ENCODE measurements at places on chromosomes 12 and 14.

DNA sequence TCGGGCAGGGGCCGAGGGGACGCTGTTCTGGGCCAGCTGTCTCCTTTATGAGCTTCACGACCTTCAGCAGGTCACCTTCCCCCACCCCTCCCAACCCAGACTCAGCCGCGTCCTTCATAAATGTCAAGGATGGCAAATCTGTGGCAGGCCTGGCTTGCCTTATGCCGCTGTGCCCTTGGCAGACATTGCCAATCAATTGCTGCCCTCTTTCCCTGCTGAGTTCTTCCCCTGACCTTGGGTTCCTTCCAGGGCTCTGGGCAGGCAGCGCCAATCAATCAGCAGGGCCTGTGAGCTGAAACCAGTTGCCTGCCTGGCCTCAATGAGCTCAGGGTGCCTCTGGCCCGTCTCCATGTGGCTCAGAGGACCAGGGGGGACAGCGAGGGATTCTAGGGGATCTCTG is 7.7 kb downstream of the FAM222A start:
- H3K27ac ChIP-seq = no peak overlapping the region
- DNase-seq = no peak
- no peaks in the 10 kb centered on the region for H3K36me3 ChIP-seq
- H3K4me3 ChIP-seq = no peak overlapping the region
- H3K4me1 ChIP-seq = no peaks in the 10 kb centered on the region

DNA sequence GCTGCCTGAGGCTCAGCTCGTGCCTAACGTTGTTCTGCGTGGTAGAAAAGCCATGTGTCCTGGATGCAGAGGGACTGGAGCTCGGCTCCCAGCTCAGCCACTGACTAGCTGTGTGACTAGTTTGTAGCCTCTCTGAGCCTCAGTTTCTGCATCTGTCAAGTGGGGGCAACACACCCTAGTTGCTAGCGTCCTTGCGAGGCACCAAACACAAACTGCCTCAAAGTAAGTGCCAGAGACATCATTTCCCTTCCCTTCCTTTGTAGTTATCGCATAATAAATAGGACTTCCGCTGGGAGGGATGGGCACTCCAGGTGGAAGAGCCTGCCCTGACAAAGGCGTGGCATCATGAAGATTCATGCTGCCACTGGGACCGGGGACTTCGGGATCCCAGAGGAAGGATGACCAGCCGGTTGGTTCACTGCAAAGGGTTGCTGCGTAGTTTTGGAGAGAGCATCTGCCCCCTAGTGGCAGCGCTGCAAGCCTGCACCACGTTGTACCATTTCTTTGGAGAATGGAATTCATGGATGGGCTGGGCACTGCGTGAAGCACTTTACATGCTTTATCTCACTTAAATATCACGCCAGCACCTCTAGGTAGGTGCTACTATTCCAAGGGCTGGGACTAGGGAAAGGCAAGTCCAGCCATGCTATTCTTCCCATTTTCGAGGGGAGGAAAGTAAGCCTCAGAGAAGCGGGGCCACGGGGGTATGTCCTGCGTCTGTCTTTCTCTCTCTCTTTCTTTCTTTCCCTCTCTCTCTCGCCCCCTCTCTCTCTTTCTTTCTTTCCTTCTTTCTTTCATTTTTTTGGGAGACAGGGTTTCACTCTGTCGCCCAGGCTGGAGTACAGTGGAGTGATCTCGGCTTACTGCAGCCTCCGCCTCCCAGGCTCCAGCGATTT is 4.6 kb downstream of the CCDC197 start:
- no peaks in the 10 kb centered on the region for H3K36me3 ChIP-seq
- H3K27ac ChIP-seq = no peak overlapping the region
- no peak overlapping the region for H3K4me3 ChIP-seq
- DNase-seq = peak; percentile 77
- H3K4me1 ChIP-seq = peaks cover 7% of the 10 kb centered on the region

DNA sequence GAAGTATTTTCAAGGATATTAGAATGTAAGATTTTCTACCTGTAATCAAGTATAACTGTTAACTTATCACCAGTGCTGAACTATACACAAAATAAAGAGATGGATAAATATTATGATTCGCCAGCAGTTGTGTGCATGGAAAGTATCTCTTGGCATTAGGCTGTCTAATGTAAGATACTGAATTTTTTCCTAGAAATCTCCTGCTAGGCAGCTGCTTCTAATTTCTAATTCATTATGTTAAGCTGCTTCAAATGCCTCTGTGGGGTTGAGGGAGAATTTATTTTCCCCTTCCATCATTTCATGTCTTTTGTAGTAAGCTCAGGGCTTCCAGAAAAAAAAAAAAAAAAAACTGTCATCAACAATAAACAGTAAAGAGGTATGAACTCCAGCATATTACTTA is 516.0 kb downstream of the DIO2 start:
- H3K4me1 ChIP-seq = no peaks in the 10 kb centered on the region
- H3K36me3 ChIP-seq = no peaks in the 10 kb centered on the region
- no peak for DNase-seq
- H3K27ac ChIP-seq = no peak overlapping the region
- no peaks in the 10 kb centered on the region for H3K27me3 ChIP-seq

GRCh38 chr14:82562881-82563280 is 1029.2 kb upstream of the SEL1L start:
- H3K27me3 ChIP-seq = no peaks in the 10 kb centered on the region
- no peak overlapping the region for H3K4me3 ChIP-seq
- no peaks in the 10 kb centered on the region for H3K36me3 ChIP-seq
- H3K27ac ChIP-seq = no peak overlapping the region
- H3K4me1 ChIP-seq = no peaks in the 10 kb centered on the region

DNA sequence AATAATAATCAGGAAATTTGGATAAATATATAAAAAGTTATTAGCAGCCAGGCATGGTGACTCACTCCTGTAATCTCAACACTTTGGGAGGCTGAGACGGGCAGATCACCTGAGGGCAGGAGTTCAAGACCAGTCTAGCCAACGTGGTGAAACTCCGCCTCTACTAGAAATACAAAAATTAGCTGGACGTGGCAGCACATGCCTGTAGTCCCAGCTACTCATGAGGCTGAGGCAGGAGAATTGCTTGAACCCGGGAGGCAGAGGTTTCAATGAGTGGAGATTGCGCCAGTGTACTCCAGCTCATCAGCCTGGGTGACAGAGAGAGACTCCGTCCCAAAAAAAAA is 64.5 kb downstream of the SYT1 start:
- H3K4me1 ChIP-seq = no peaks in the 10 kb centered on the region
- peaks cover 6% of the 10 kb centered on the region for H3K36me3 ChIP-seq
- no peak overlapping the region for H3K4me3 ChIP-seq
- no peak for DNase-seq

- H3K4me1 ChIP-seq = no peaks in the 10 kb centered on the region
- peaks cover 8% of the 10 kb centered on the region for H3K36me3 ChIP-seq
- H3K4me3 ChIP-seq = no peak overlapping the region
These were observed 447.2 kb downstream of the SNAPC1 start for GRCh38 chr14:62209287-62209899.

DNA sequence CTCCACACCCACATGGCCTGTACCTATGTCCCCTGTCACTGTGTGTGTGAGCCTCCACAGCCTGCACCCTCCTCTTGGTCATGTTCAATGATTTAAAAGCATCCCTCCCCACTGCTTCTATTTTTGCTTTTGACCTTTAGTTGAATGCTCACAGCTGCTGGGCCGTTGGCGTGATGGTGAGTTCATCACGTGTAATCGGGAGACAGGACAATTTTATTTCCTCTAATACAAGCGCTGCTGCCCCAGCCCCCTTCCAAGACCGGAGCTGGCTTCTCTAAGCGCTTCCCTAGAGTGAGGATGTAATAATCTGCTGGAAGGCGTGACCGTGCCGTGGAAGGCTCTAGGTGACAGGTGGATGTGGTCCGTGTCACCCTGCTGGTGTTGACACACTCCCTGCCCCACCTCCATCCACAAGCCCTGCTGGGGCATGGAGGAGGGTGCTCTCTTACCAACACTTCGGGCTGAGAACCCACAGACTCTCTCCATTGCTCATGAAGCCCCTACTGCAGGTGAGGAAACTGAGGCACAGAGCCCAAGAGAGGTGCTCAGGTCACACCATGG is 25.4 kb downstream of the CCDC85C start:
- H3K4me1 ChIP-seq = no peaks in the 10 kb centered on the region
- no peak overlapping the region for H3K4me3 ChIP-seq
- DNase-seq = no peak
- no peaks in the 10 kb centered on the region for H3K36me3 ChIP-seq

GRCh38 chr12:57603815-57604453 is 690 bp upstream of the DTX3 start:
- peaks cover 35% of the 10 kb centered on the region for H3K4me1 ChIP-seq
- H3K4me3 ChIP-seq = peak overlapping the region; percentile 75
- H3K27me3 ChIP-seq = no peaks in the 10 kb centered on the region
- H3K27ac ChIP-seq = peak overlapping the region; percentile 72
- H3K36me3 ChIP-seq = peaks cover 13% of the 10 kb centered on the region
- no peak for DNase-seq

DNA sequence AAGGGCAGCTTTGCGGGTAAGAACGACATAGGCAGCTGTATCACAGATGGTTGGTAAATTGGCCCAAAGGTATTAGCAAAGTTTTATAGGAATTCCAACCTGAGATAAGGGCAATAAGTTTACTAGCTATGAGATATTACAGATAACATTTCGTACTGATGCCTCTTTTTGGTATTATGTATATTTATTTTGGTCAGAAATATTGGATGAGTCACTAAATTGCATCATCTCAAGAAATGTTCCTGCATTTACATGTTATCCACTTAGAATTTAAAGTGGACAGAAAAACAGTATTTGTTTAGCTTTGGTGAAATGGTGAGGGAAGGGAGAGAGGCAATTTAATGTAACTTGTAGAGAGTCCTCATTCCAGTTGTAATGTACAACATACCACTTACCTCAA is 65.1 kb upstream of the PZP start:
- H3K27ac ChIP-seq = no peak overlapping the region
- H3K4me1 ChIP-seq = no peaks in the 10 kb centered on the region
- peaks cover 23% of the 10 kb centered on the region for H3K27me3 ChIP-seq
- no peak for DNase-seq

DNA sequence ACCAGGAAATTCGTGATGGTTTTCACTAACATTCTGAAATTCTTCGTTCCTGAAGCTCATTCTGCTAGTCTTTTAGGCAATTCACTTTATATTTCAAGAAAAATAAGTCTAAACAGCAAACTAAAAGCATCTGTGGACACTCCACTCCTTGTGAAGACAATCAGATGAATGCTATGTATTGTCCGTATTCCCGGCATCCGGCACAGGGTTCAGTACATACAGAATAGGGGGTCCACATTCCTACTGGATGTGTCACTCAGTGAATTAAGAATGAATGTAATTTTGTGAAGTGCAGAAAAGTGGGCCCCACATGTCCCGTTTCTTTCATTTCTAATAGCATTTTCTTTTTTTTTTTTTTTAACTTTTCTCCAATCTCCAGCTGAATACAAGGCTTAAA is 241.3 kb downstream of the GRIN2B start:
- no peak overlapping the region for H3K27ac ChIP-seq
- H3K27me3 ChIP-seq = peaks cover 19% of the 10 kb centered on the region
- no peak overlapping the region for H3K4me3 ChIP-seq
- no peaks in the 10 kb centered on the region for H3K4me1 ChIP-seq
- H3K36me3 ChIP-seq = no peaks in the 10 kb centered on the region
- DNase-seq = no peak

DNA sequence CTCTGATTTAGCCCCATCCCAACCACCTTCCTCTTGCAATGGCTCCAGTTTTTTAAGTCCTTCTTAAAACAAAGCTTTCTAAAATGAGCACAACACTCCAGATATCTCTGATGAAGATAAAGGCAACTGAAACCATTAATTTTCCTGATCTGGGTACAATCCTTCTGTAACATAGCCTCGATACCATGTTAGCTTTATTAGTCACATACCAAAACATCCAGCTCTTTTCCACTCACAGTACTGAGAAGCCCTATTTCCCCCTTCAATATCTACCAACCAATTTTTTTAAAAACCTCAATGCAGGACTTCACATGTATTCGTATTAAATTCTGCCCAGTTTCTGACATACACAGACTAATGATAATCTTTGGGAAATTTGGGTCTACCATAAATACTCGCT is 105.9 kb downstream of the MED13L start:
- no peak for DNase-seq
- peaks cover 8% of the 10 kb centered on the region for H3K36me3 ChIP-seq
- peak overlapping the region; percentile 98 for H3K27ac ChIP-seq

GRCh38 chr12:42473130-42473529 is 116.4 kb downstream of the PRICKLE1 start:
- H3K36me3 ChIP-seq = no peaks in the 10 kb centered on the region
- no peak overlapping the region for H3K4me3 ChIP-seq
- DNase-seq = no peak
- peaks cover 24% of the 10 kb centered on the region for H3K27me3 ChIP-seq
- H3K4me1 ChIP-seq = peaks cover 15% of the 10 kb centered on the region
- H3K27ac ChIP-seq = no peak overlapping the region

- DNase-seq = no peak
- no peak overlapping the region for H3K27ac ChIP-seq
- H3K4me1 ChIP-seq = peaks cover 2% of the 10 kb centered on the region
- peaks cover 7% of the 10 kb centered on the region for H3K27me3 ChIP-seq
These were observed 145.3 kb downstream of the GRIN2B start for GRCh38 chr12:13836099-13836498.

GRCh38 chr12:111953455-111953854 is 59.5 kb downstream of the TMEM116 start:
- no peak overlapping the region for H3K4me3 ChIP-seq
- no peak overlapping the region for H3K27ac ChIP-seq
- peaks cover 5% of the 10 kb centered on the region for H3K36me3 ChIP-seq
- DNase-seq = no peak
- H3K4me1 ChIP-seq = peaks cover 13% of the 10 kb centered on the region

DNA sequence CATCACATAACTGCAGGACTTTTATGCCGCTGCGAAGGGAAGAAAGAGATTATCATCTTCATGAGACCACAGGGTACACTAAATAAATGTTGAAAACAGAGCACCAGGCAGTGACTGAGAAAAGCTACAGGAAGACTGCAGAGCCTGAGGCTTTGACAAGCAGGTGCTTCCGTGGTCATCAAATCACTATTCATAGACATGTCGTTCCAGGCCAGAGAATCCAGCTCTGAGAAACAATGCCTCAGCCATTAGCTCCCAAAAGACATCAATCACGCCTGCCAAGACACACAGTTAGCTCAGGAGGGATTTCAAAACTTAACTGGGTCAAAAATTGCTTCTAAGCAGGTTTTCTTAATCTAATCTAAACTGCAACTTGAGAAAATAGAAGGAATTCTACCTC is 47.2 kb upstream of the GARIN6 start:
- no peaks in the 10 kb centered on the region for H3K27me3 ChIP-seq
- no peak for DNase-seq
- no peaks in the 10 kb centered on the region for H3K4me1 ChIP-seq

- DNase-seq = no peak
- H3K4me3 ChIP-seq = peak overlapping the region; percentile 32
- H3K4me1 ChIP-seq = peaks cover 53% of the 10 kb centered on the region
- H3K36me3 ChIP-seq = no peaks in the 10 kb centered on the region
- no peaks in the 10 kb centered on the region for H3K27me3 ChIP-seq
These were observed 156.0 kb downstream of the DAD1 start for GRCh38 chr14:22433069-22433468.

All from natural killer cell treated with Interleukin-12 subunit alpha and Interleukin-12 subunit beta and Interleukin-15 and Interleukin-18, amount 100 ng/mL, for 72 hours (primary cell).